Stomach (tissue), 19 donors: ENCODE measurements at places on chromosomes 7 and 10.

DNA sequence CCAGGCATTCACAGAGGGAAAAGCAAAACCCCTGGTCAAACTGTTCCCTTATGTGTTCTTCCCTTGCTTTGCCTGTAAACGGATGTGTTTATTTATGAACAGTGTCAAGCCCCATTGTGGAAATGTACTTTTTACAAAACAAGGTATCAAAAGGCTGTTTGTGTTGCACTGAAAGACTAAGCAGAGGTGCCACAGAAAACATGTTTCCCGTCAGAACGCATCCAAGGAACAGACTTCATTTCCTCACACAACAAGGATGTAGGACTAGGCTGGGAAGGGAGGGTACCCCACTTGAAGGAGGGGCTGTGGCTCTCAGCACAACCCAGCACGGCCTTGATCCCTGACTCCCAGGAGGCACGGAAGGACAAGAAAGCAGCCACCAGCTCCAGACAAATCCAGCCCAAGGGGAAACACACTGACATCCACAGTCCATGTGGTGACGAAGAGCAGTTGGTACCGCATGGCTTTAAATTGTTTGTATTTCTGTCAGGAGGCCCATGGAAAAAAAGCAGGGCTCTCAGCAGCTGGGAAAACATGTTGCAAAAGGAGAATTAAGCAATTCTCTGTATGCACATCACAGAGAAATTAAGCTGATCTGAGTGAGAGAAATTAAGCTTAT, 85.6 kb downstream of the RNF216 start:
- no peak overlapping the region for H3K4me3 ChIP-seq
- no peaks in the 10 kb centered on the region for H3K27me3 ChIP-seq
- peak overlapping the region; percentile 91 for H3K27ac ChIP-seq
- peak; percentile 86 for DNase-seq

DNA sequence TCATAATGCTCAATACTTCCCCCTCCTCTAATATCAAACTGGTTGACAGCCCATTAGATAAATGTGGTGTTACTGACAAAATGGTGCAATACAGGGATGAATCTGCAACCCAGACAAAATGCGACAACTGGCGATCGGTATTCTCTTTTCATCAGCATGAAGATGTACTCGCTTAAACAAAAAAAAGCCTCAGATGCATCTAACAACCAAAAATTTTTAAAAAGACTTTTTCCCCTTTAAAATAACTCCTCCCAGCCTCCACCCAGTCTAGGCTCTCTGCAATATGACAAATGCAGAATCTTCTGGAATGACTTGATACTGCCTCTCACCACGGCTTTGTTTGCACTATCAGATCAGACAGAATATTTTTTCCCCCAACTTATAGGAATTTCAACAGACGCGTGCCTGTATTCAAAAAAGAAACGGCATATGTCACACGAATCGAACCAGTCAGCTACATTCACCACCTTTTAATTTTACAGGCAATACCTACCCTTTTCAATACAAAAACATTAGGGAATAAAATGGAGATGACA, 1.2 kb downstream of the YWHAG start:
- H3K27me3 ChIP-seq: no peaks in the 10 kb centered on the region
- no peaks in the 10 kb centered on the region for H3K36me3 ChIP-seq
- H3K4me1 ChIP-seq: peaks cover 62% of the 10 kb centered on the region
- peak overlapping the region; percentile 100 for H3K27ac ChIP-seq
- peak overlapping the region; percentile 77 for H3K4me3 ChIP-seq

DNA sequence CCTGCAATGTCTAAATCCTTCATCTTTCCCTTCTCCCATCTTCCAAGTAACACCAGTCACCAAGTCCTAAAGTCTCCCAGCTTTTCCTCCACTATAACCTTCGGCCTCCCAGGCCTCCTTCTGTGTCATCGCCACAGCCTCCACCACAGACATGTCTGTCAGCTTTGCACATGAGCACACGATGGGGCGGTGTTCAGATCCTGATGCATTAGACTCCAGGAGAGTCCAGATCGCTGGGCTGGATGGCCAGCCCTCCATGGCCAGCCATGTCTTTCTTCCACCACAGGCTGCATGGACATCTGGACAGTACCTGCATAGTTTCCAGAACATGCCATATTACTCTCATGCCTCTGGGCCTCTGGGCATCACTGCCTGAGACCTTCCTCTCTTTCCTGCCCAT, 974.2 kb upstream of the ZNF722 start:
- no peaks in the 10 kb centered on the region for H3K27me3 ChIP-seq
- no peak overlapping the region for H3K27ac ChIP-seq
- no peaks in the 10 kb centered on the region for H3K4me1 ChIP-seq

DNA sequence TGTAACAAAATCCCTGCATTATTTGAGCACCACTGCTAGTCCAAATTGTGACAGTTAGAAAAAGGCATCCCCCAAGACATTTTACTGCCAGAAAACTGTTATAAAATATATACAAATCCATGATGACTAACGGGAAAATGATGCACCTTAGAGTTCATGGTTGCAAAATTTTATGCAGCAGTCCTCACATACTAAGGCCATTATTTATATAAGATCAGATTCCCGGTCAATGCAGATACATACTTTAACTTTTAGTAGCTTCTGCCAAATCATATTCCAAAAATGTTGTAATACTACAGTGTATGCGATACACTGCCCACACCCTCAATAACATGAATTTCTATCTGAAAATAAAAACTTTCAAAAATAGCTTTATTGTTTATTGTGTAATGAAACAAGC, 239.9 kb upstream of the ZNF32 start:
- no peak for DNase-seq
- H3K36me3 ChIP-seq: no peaks in the 10 kb centered on the region
- no peaks in the 10 kb centered on the region for H3K4me1 ChIP-seq

GRCh38 chr10:48600645-48601505, 4.0 kb downstream of the ARHGAP22 start:
- H3K27ac ChIP-seq: no peak overlapping the region
- no peaks in the 10 kb centered on the region for H3K36me3 ChIP-seq
- H3K4me1 ChIP-seq: peaks cover 16% of the 10 kb centered on the region
- DNase-seq: no peak
- no peak overlapping the region for H3K4me3 ChIP-seq

GRCh38 chr10:70585578-70586169, 16.9 kb downstream of the PRF1 start:
- peaks cover 23% of the 10 kb centered on the region for H3K4me1 ChIP-seq
- H3K4me3 ChIP-seq: no peak overlapping the region
- no peaks in the 10 kb centered on the region for H3K27me3 ChIP-seq
- DNase-seq: peak; percentile 9
- no peak overlapping the region for H3K27ac ChIP-seq
- H3K36me3 ChIP-seq: no peaks in the 10 kb centered on the region

DNA sequence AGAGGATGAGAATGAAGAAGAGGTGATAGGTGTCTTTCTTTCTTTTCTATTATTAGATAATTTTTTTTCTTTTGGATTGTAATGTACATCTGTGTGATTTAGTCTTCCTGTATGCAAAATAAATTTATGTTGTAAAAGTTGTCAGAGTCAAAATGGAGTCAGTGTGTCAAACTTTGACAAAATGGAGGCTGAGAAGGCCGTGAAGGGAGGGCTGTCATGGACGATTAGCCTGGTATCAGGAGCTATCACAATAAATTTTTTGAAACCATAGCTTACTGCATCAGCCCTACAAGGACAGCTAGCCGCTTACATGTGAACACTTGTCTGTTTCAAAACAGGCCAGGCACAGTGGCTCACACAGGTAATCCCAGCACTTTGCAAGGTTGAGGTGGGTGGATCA, 67.6 kb downstream of the EXOC6 start:
- no peak overlapping the region for H3K4me3 ChIP-seq
- no peaks in the 10 kb centered on the region for H3K27me3 ChIP-seq
- no peak for DNase-seq
- no peaks in the 10 kb centered on the region for H3K4me1 ChIP-seq

DNA sequence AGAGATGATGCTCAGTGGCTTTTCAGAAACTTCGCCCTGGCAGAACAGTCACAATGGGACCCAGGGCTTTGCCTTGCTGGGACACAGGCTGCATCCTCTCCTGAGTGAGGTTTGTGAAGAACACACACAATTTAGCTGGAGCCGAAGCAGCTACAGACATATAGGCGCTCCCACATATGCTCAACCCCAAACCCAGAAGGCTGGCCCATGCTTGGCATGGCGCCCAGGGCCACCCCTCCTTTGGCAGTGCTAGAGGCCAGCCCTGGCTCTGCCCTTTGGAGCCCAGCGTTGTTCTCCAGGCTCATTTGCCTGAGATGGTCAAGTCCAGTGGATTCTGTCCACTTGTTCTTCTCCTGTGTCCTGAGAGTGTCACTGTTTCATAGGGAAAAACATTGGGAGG, 94.4 kb downstream of the WDFY4 start:
- no peak overlapping the region for H3K4me3 ChIP-seq
- H3K36me3 ChIP-seq: no peaks in the 10 kb centered on the region
- no peaks in the 10 kb centered on the region for H3K4me1 ChIP-seq
- no peaks in the 10 kb centered on the region for H3K27me3 ChIP-seq

GRCh38 chr7:20270867-20271266, 53.7 kb upstream of the MACC1 start:
- H3K4me3 ChIP-seq: no peak overlapping the region
- DNase-seq: no peak
- H3K4me1 ChIP-seq: no peaks in the 10 kb centered on the region
- no peak overlapping the region for H3K27ac ChIP-seq
- H3K36me3 ChIP-seq: no peaks in the 10 kb centered on the region
